NCI-H1092 (cell line): ENCODE measurements at places on chromosomes 7 and 10.

DNA sequence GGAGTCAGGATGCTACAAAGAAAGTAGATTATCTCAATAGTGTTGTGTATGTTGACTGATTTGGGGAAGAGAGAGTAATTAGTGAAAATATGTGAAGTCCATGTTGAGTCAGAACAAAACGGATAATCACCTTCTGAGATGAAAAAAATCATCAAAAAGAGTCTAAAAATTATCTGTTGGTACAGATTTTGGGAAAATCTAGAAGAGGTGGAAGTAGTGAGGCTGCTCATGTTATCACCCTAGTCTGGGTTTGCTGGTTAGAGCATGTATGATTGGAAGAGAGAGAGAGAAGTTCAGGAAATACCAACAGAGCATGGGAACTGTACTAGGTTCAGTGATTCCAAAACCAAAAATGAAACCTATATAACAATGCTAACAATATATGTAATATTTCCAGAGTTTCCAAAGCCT lies 12.3 kb downstream of the RPA3 start:
- DNase-seq: no peak

GRCh38 chr10:70296406-70296899 lies 12.6 kb upstream of the NPFFR1 start:
- no peak for DNase-seq

- no peak for DNase-seq
Observed at GRCh38 chr7:80236681-80237080, 102.0 kb downstream of the GNAI1 start.

GRCh38 chr10:73554721-73555120 lies 36.4 kb downstream of the USP54 start:
- DNase-seq: no peak
